ENCODE measurements at places on chromosomes 5 and 9. TPM values are rescaled to one million over a fixed set of nuclear protein-coding genes. Genes with fewer than 3 reads are reported as not detected.
A peak's percentile ranks its signal among the peaks of the same experiment; 100 is the strongest.

DNA sequence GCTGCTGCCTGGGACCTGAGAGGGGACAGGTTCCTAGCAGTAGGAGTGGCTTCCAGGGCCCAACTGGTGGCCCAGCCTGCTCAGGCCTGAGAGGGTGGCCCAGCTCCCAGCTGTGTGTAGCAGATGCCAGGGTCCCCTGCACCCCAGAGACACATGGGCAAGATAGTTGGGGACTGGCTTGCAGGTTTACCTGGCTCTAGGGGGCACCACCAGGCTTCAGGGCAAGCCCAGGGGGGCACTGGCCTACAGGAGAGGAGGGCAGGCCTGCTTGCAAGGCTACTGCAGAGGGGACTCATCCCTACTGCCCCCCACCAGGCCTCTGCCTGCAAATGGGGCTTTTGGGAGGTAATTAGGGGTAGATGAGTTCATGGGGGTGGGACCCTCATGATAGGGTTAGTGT is 123.3 kb downstream of the ZNF354C start:
- DNase-seq = no peak
- H3K4me1 ChIP-seq = peaks cover 8% of the 10 kb centered on the region
- no peak overlapping the region for H3K27ac ChIP-seq
- no peaks in the 10 kb centered on the region for H3K36me3 ChIP-seq

DNA sequence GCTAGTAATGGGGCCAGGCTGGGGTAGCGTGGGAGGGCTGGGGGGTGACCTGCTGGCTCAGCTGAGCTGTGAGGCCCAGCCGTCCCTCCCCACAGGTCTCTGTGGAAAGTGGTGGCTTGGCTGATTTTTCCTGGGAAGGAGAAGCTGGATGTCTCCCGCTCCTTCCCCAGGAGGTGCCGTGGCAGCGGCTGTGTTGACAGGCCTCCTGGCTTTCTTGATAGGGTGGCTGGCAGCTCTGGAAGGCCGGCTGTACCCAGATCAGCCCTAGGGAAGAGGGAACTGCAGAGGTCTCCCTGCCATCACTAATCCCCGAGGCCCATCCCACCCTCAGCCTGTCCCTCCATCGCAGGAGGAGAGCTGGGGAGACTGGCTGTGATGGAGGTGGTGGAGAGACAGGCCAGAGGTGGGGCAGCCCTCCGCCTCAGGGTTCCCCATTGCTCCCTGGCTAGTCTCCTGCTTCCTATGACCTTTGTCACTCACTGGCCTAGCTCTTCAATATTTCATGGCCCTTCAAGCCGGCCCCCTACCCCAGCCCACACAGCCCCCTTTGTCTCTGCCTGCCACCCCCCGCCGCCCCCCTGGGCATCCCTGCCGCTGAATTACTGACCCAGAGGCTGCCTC is 6.8 kb downstream of the CXXC5 start:
- peaks cover 24% of the 10 kb centered on the region for H3K27me3 ChIP-seq
- no peak for DNase-seq
- peak overlapping the region; percentile 66 for H3K27ac ChIP-seq
- H3K4me1 ChIP-seq = peaks cover 60% of the 10 kb centered on the region

DNA sequence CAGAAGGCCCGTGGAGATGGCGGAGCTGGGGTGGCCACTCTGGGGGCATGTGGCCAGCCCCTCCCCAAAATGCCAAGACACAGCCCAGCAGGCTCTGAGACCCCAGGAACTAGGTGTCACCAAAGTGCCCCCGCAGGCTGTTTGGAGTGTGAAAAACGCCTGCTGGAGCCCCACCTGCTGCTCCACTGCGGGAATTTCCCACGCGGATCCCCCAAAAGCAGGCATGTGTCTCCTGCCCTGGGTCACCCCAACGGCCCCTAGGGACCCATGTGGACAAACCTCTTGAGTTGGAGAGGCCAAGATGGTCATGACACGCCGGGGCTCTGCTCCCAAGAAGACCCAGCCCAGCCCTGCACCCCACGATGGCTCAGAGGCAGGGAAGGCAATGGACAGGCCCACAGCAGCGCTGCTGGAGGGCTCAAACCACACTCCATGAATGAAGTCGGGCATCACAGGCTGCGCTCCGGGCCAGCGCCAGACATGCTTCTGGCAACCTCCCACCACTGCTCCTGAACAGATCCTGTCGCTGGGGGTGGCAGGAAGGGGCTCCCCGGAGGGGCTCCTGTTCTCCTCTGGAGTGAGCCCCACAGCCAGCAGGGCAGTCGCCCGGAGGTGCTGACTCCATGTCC is 15.3 kb downstream of the NOTCH1 start:
- no peak overlapping the region for H3K4me3 ChIP-seq
- no peak for DNase-seq
- H3K27ac ChIP-seq = no peak overlapping the region
- peaks cover 7% of the 10 kb centered on the region for H3K36me3 ChIP-seq
- peaks cover 39% of the 10 kb centered on the region for H3K4me1 ChIP-seq

DNA sequence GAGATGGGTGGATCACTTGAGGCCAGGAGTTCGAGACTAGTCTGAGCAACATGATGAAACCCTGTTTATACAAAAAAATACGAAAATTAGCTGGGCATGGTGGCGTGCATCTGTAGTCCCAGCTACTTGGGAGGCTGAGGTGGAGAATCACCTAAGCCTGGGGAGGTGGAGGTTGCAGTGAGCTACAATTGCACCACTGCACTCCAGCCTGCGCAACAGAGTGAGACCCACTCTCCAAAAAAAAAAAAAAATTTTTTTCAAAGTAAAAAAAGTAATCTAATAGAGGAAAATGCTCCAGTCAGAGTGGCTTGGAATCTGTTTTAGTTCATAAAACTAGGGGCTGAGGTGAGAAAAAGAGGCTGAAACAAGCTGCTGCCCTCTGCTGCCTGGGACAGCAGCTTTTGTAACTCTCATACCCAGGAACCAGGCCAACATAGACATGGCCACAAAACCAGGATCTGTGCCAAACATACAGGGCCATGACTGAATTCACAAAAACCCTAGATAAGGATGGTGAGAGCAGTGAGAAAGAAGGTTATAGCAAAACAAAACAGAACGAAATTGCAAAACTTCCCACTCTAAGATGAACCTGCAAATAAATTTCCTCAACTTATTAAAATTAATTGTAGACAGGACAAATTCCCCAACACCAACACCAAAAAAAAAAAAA is 13.1 kb upstream of the DCAF12 start:
- DNase-seq = peak; percentile 4
- H3K4me3 ChIP-seq = no peak overlapping the region
- no peak overlapping the region for H3K27ac ChIP-seq
- no peaks in the 10 kb centered on the region for H3K36me3 ChIP-seq

DNA sequence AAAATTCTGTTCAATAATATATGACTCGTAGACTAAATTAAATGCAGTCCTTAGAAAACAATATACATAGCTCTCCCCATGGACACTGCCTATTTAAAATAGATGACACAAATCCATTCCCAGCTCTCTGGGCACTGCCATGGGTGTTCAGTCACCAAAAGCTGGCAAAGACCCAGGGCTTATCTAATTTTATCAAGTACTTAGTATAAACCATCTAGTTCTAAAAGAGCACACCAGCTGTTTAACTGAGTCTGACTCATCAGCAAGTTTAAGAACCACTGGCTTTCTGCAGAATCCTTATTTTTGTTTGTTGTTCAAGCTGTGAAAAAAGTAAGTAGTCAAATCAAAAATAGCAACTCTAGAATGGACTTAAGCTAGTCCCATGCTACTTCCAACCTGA is 107.6 kb downstream of the PLPP1 start:
- peaks cover 7% of the 10 kb centered on the region for H3K4me1 ChIP-seq
- peaks cover 86% of the 10 kb centered on the region for H3K36me3 ChIP-seq
- H3K27ac ChIP-seq = no peak overlapping the region
- DNase-seq = no peak
- H3K27me3 ChIP-seq = no peaks in the 10 kb centered on the region
- no peak overlapping the region for H3K4me3 ChIP-seq

- H3K27me3 ChIP-seq = peaks cover 49% of the 10 kb centered on the region
- H3K4me1 ChIP-seq = peaks cover 7% of the 10 kb centered on the region
- H3K27ac ChIP-seq = no peak overlapping the region
These were observed 65.3 kb upstream of the HTR4 start for GRCh38 chr5:148719605-148720004.

GRCh38 chr5:10611290-10611689 is 47.4 kb downstream of the ANKRD33B start:
- peaks cover 15% of the 10 kb centered on the region for H3K27me3 ChIP-seq
- H3K4me3 ChIP-seq = no peak overlapping the region
- H3K27ac ChIP-seq = no peak overlapping the region
- DNase-seq = no peak
- H3K36me3 ChIP-seq = no peaks in the 10 kb centered on the region

- H3K4me3 ChIP-seq = no peak overlapping the region
- no peak for DNase-seq
- no peaks in the 10 kb centered on the region for H3K36me3 ChIP-seq
- H3K4me1 ChIP-seq = no peaks in the 10 kb centered on the region
- H3K27ac ChIP-seq = no peak overlapping the region
These were observed 60.9 kb upstream of the TMED7 start for GRCh38 chr5:115686738-115687074.

- H3K27ac ChIP-seq = no peak overlapping the region
- no peak for DNase-seq
- peaks cover 1% of the 10 kb centered on the region for H3K27me3 ChIP-seq
- no peaks in the 10 kb centered on the region for H3K36me3 ChIP-seq
- H3K4me1 ChIP-seq = no peaks in the 10 kb centered on the region
These were observed 24.0 kb upstream of the GPR151 start for GRCh38 chr5:146539973-146540372.

TTC39B gene
- total RNA-seq = 18.5 TPM

FOXD4L4 gene
- total RNA-seq = not detected

GRCh38 chr5:142290577-142291299 is 34.1 kb downstream of the SPRY4 start:
- H3K27ac ChIP-seq = no peak overlapping the region
- no peaks in the 10 kb centered on the region for H3K27me3 ChIP-seq
- no peak for DNase-seq
- no peaks in the 10 kb centered on the region for H3K36me3 ChIP-seq
- peaks cover 8% of the 10 kb centered on the region for H3K4me1 ChIP-seq
- H3K4me3 ChIP-seq = no peak overlapping the region

DNA sequence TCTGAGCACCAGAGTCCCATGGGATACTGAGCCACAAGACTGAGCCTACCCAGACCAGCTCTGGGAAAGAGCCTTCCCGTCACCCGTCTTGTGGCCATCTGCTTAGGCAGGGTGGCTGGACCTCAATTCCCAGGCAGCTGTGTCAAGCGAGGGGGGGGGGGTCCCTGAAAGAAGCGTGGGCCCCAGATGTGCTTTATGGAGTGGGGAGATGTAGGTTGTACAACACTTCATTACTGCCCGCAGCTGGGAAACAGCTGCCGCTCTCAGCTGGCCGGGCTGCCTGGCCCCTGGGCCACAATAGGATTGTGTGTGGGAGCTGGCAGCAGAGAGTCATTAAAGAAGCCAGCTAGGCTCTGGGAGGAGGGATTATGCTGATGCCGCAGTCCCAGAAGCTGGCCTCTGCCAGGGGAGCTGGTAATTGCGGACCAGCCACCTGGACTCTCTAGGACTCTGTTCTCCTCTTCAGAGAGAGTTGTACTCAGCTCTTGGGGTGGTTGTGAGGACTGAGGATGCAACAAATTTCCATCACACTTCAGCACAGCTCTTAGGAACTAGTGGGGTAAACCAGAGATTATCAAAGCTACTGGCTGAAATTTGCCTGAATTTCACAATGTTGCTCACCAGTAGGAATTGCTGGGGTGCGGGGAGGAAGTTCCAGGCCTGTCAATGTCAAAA is 145.4 kb downstream of the GADD45G start:
- no peaks in the 10 kb centered on the region for H3K36me3 ChIP-seq
- H3K4me3 ChIP-seq = no peak overlapping the region
- peaks cover 22% of the 10 kb centered on the region for H3K4me1 ChIP-seq
- H3K27me3 ChIP-seq = no peaks in the 10 kb centered on the region
- no peak for DNase-seq
- no peak overlapping the region for H3K27ac ChIP-seq

DNA sequence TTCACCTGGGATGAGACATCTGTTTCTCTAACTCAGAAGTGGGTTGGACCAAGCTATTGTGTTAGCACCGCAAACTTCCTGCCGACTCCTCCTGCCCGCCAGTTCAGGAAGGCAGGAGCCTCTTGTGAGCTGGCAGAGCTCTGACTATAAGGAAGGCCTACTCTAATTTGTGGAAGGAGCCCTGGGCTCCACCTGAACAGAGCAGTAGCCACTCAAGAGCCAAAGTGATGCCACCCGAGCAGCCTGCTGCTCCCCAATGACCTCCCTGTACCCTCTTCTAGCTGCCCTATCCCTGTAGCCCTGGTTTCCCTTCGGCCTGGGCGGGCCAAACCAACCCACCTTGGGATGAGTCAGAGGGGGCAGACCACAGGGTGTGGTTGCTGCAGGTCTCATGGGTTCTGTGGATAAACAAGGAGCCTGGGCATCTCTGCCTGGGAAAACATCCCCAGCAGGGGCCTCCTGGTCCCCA is 81.6 kb downstream of the PSD2 start:
- H3K4me3 ChIP-seq = no peak overlapping the region
- no peaks in the 10 kb centered on the region for H3K4me1 ChIP-seq
- H3K36me3 ChIP-seq = no peaks in the 10 kb centered on the region
- no peak overlapping the region for H3K27ac ChIP-seq
- peaks cover 6% of the 10 kb centered on the region for H3K27me3 ChIP-seq

DNA sequence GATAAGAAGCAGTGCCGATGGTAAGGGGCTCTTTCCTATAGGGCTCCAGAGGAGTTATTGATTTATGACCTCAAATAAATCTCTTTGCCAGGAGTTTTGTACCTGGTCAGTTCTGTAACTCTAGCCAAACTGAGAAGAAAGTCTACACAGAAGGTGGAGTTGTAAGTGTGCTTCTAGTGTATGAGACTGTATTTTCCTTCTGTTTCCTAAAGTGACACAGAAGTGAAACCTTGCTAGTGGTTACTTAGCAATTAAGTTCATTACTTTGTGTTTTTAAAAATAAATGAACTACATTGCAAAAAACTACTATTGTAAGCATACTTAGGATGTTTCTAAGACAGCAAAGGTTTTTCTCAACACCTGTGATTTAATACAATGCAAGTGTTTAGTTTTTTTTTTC is 48.7 kb upstream of the ACTBL2 start:
- DNase-seq = no peak
- H3K27ac ChIP-seq = no peak overlapping the region
- H3K36me3 ChIP-seq = no peaks in the 10 kb centered on the region
- H3K4me1 ChIP-seq = no peaks in the 10 kb centered on the region
- H3K27me3 ChIP-seq = no peaks in the 10 kb centered on the region

SLC34A1 gene
- total RNA-seq = 0.29 TPM

CDH12 gene
- not detected for total RNA-seq

MARCHF3 gene
- total RNA-seq = 6.1 TPM

- no peak overlapping the region for H3K27ac ChIP-seq
- DNase-seq = no peak
- H3K36me3 ChIP-seq = no peaks in the 10 kb centered on the region
- no peaks in the 10 kb centered on the region for H3K4me1 ChIP-seq
These were observed 173.8 kb downstream of the PCSK1 start for GRCh38 chr5:96259151-96259772.
